ENCODE measurements at places on chromosomes 13 and 19. TPM values are rescaled to one million over a fixed set of nuclear protein-coding genes. Genes with fewer than 3 reads are reported as not detected.

DNA sequence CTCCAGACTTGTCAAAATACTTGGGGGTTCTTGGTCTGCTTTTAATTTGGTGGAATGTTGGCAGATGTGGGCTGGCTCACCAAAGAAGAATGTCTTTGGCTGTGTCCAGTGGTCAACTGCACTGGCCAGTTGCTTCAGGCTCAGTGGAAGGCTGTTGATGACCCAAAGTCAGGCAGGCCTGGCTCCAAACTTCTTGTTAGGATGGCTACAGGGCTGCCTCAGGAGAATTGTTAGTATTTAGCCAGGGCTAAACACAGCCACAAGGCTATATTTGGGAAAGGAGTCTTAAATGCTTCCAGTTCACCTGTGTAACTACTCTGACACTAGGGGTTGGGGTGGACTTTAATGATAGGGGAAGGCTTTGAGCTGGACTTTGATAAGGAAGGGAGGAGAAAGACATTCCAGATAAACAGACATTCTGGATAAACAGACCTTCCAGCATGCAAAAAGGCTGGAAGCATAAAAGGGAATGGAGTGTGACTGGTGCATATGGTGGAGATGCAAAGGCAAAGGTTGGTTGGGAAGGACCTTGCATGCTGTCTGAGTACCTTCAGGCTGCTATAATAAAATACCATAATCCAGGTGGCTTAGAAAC, 116.8 kb downstream of the FOXO1 start:
- peak overlapping the region; percentile 56 for H3K27ac ChIP-seq
- no peak overlapping the region for H3K4me3 ChIP-seq
- H3K27me3 ChIP-seq = no peaks in the 10 kb centered on the region
- no peaks in the 10 kb centered on the region for H3K4me1 ChIP-seq
- H3K36me3 ChIP-seq = no peaks in the 10 kb centered on the region

GRCh38 chr13:42681326-42682100, 99.9 kb upstream of the FAM216B start:
- H3K4me3 ChIP-seq = no peak overlapping the region
- no peaks in the 10 kb centered on the region for H3K27me3 ChIP-seq
- no peaks in the 10 kb centered on the region for H3K36me3 ChIP-seq
- H3K27ac ChIP-seq = no peak overlapping the region

DNA sequence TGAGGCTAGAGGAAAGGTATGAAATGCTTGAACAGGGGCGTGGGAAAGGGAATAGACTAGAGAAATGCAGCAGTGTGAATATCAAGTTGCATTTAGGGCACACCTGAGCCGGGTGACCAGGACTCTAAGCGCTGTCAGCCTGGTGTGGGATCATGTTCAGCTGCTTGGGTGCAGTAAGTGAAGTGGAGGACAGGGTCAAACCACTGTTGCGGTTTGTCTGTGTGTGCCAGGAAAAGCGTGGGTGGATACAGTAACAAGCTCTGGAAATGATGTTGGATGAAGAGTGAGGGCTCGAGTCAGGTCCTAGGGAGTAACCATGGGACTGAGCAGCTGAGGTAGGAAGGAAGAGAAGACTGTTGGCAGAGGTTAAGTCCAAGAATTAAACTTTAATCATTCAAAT, 15.8 kb downstream of the DGKH start:
- no peaks in the 10 kb centered on the region for H3K36me3 ChIP-seq
- no peak overlapping the region for H3K4me3 ChIP-seq
- no peaks in the 10 kb centered on the region for H3K4me1 ChIP-seq

The NLRP11 gene
- total RNA-seq = not detected

The PSG2 gene
- total RNA-seq = not detected

All from breast epithelium (tissue), 4 donors.